NB4 (cell line): ENCODE measurements at places on chromosomes 16 and 17.

GRCh38 chr16:84048871-84049270, 6.3 kb upstream of the SLC38A8 start:
- DNase-seq, result no peak

DNA sequence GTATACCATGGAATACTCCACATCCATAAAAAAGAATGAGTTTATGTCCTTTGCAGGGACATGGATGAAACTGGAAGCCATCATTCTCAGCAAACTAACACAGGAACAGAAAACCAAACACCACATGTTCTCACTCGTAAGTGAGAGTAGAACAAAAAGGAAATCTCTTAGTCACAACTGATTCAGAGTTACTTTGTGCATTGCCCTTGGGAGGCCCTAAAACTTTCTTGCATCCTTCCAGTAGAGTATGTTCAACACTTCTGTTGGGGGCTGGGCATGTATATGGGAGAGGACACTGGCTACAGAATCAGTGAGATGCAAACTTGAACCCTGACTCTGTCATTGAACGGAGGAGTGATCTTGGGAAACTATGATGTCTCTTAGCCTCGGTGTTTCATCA, 147.4 kb upstream of the IRX5 start:
- no peak for DNase-seq

DNA sequence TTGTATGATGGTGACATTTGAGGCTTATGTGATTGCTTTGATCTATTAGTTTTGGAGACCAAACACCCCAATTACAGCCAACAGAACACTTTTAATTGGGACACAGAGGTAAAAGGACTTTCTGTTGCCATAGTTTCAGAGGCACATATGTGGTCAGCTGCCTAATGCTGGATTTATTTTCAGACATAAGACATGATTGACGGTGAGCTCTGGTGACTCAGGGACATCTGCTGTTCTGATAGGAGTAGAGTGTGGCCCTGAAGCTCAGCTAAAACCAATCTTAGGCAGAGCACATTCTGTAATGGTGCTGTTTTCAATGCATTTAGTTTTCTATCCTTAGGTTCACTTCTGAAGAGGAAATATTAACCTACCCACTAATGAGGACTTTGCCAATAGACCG, 247.1 kb downstream of the UTP18 start:
- no peak for DNase-seq

DNA sequence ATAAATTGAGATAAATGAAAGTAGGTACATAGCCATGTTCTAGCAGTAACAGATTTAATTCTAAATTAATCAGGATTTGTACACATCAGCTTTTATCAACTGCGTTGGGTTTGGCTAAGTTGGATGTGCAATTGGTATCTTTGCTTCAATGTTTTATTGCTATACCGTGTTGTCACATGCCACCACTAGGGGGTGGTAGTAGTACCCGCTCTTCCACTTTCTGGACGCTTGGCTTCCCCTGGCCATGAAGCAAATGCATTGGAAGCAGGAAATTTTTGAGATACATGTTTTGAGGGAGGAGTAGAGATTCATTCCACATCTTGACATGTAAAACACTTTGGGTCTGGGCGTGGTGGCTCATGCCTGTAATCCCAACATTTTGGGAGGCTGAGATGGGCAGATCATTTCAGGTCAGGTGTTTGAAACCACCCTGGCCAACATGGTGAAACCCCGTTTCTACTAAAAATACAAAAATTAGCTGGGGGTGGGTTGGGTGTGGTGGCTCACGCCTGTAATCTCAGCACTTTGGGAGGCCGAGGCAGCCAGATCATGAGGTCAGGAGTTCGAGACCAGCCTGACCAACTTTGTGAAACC, 58.6 kb downstream of the EMP2 start:
- peak; percentile 70 for DNase-seq

DNA sequence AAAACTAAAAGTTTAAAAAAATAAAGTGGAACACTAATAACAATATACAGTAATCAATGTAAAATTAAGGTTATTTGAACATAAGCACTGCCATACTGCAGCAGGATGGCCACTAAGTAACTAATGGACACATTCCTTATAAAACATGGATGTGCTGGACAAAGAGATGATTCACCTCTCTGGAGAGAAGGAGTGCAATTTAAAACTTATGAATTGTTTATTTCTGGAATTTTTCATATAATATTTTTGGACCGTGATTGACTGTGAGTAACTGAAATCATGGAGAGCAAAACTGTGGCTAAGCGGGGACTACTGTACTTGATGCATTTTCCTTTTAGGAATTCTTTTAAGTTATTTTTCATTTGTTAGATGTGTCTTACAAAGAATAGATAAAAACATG, 21.8 kb downstream of the CBFB start:
- no peak for DNase-seq

DNA sequence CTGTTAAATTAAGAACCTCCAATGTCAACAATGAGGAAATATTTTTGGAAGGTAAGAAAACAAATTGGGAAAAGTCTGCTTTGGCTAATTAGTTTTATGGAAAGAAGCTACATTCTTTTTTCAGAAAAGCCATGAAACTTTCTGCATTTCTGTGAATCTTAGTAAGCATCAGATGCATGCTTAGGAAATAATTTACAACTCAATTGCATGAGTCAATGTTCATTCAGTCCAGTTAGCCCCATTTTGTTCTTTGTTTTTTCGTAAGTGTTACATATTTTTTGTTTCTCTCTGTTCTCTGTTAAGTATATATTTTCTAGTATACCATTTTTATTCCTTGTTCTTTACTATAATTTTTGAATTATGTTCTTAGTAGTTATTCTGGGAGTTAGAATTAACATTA, 195.2 kb upstream of the KIF2B start:
- no peak for DNase-seq

GRCh38 chr17:42704837-42705494, 22.6 kb downstream of the CNTNAP1 start:
- no peak for DNase-seq

- no peak for DNase-seq
Observed at GRCh38 chr17:49549691-49550678, 25.7 kb upstream of the NXPH3 start.

- no peak for DNase-seq
Observed at GRCh38 chr17:49918591-49918990, 50.4 kb upstream of the DLX4 start.

GRCh38 chr16:88505405-88506082, 52.5 kb downstream of the ZFPM1 start:
- peak; percentile 32 for DNase-seq

GRCh38 chr17:30337393-30337999, 3.6 kb upstream of the TMIGD1 start:
- DNase-seq, result no peak

DNA sequence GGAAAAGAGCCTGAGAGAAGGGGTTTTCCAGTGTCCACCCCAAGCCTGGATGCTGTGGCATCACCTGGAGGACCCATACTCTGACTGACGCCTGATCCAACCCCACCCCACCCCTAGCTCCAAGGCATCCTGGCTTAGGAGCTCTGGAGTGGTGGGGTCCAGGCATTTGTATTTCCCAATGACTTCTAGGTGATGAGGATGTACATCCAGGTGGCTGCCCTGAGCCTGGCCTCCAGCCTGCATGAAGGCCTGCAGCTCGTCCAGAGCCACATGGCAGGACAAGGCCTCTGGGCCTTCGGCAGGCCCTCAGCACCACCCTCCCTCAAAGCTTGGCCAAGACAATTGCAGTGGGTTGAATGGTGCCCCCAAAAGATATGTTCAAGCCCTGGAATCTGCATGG, 347.5 kb downstream of the C16orf95 start:
- no peak for DNase-seq

GRCh38 chr16:85765211-85765610, 14.3 kb upstream of the C16orf74 start:
- no peak for DNase-seq

GRCh38 chr16:86457501-86458148, 52.7 kb upstream of the FOXF1 start:
- no peak for DNase-seq

GRCh38 chr16:70254180-70254964, 2.6 kb upstream of the EXOSC6 start:
- no peak for DNase-seq

DNA sequence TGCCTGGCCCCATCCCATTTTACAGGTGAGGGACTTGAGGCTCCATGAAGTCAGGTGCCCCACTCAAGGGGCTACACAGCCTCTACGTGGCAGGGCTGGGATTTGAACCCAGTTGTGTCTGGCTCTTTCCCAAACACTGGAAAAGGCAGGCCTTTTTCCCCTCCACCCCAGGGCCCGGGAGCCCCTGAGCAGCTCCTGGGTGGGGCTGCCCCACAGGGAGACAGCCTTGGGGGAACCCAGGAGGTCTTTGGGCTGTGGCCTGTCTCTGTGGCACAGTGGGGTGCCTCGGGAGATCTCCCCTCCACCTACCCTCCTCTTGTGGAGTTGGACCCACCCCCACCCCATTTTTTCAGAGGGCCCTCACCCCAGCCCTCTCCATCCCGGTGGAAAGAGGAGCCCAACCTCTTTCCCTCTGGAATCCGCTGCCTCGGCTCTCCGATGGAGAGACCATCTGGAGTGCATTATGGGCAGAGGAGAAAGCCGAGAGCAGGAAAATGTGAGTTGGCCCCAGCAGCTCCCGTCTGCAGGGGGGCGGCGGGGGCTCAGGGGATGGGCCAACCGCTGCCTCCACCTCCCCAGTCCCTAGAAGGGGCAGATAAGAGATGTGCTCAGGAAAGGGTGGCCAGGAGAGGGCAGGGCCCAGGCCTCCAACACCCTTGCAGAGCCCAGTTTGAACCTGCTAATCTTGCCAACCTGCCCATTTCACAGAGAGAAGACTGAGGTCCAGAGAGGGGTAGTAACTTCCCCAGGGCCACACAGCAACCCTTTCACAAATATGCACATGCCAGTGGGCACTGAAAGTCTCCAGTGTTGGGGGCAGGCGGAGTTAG, 15.4 kb upstream of the TMEM92 start:
- no peak for DNase-seq

- no peak for DNase-seq
Observed at GRCh38 chr17:8762012-8762411, 3.7 kb upstream of the SPDYE4 start.

- no peak for DNase-seq
Observed at GRCh38 chr16:13305019-13305755, 403.8 kb downstream of the SHISA9 start.

- no peak for DNase-seq
Observed at GRCh38 chr17:35073183-35073790, 9.8 kb upstream of the RFFL start.

DNA sequence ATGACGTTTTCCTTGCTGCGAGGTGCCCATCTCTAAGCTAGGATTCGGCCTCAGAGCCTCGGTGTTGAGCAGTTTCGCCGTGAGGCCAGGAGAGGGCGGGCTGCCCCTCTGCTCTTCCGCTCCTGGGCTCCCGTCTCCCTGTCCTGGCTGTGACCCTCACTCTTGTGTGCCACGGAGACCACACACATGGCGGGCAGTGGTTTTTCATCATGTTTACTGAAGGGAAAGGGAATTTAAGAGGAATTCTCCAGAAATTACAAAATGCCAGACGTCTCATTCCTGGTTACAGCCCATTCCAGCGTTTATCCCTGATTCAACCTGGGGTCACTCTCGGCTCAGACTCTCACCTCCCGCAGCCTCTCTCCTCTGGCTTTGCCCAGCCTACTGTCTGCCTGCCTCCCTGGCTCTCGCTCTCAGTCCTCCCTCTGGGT, 96.8 kb upstream of the ELAC2 start:
- peak; percentile 55 for DNase-seq

- DNase-seq, result peak; percentile 65
Observed at GRCh38 chr17:11506635-11507034, 91.6 kb upstream of the DNAH9 start.

GRCh38 chr16:31332544-31332943, 22.4 kb upstream of the ITGAX start:
- DNase-seq, result no peak

- DNase-seq, result no peak
Observed at GRCh38 chr17:61715348-61715747, 124.3 kb upstream of the NACA2 start.

- no peak for DNase-seq
Observed at GRCh38 chr17:72580321-72581127, 459.7 kb downstream of the SOX9 start.

DNA sequence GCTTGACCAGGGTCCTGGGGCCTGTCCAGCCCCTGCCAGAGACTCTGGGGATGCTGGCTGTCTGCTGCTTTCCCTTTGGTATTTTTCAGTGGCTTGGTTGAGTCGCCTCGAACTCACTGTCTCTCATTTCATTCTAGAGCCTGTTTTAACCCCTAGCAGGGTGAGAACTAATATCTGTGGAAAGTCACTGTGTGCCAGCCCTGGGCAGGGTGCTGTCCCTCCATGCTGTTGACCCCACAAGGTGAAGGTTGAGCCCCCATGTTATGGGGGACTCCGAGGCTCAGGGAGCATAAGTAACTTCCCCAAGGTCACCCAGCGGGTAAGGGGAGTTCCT, 33.0 kb downstream of the DCAKD start:
- DNase-seq, result no peak

DNA sequence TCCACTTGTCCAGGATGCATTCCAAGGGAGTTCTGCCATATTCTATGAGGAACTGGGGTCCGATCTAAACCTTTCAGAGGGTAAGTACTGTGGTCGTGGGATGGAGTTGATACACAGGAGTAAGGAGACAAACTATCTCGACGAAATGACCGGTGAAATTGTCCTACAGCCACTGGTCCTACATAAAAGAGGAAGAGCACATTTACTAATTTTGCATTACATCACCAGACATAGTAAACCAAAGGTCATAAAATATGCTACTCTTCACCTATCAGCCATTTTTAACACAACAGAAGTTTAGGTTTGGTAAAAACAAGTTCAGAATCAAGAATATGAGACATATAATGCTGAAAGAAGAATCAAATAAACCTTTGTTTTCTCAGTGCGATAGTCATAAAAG, 8.1 kb downstream of the HSF5 start:
- DNase-seq, result peak; percentile 8

GRCh38 chr17:75131278-75132017, at the start of gene NT5C:
NT5C (minus strand) TSS chr17:75131742; CDS start chr17:75131707, 35 bp downstream.
- peak; percentile 91 for DNase-seq

DNA sequence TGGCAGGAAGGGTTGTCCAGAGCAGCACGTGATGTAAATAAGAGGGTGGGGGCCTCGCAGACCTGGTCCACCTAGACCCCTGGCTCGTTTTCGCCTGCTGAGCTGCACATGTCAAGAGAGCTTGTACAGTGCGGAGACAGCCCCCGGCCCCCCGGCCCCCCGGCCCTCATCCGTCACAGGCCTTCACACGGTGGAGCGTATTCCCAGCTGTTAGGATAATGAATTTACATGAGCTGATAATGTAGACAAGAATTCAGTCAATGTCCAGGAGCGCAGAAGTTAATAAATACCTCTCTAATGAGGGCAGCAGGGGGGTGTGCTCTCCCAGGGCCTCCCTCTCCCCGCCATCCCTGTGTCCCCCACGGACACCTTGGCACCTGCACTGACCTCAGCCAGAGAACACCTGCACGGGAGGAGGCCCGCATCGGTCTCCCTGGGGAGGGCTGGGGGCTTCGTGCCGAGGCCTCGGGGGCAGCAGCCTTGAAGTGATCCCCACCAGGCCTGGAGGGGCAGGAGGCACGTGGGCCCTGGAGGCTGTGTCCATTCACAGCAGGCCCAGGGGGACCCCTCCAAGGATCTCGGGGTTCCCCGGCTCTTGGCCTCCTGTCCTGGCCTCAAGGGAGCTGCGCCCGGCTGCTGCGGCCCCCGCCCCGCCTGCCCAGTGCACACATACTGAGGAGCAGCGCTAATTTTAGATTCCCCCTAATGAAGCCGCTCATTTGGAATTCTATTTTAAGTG, 14.6 kb downstream of the GSE1 start:
- DNase-seq, result no peak

GRCh38 chr16:73033271-73033998, 14.5 kb downstream of the ZFHX3 start:
- no peak for DNase-seq

GRCh38 chr17:18019838-18020154, 19.2 kb downstream of the ATPAF2 start:
- DNase-seq, result no peak
